ENCODE measurements at places on chromosomes 11 and 22.

- H3K4me1 ChIP-seq = no peaks in the 10 kb centered on the region
- DNase-seq = no peak
- no peak overlapping the region for H3K27ac ChIP-seq
- peaks cover 1% of the 10 kb centered on the region for H3K27me3 ChIP-seq
- no peak overlapping the region for H3K4me3 ChIP-seq
Measured at GRCh38 chr11:11071486-11071885, 213.6 kb upstream of the ZBED5 start.

DNA sequence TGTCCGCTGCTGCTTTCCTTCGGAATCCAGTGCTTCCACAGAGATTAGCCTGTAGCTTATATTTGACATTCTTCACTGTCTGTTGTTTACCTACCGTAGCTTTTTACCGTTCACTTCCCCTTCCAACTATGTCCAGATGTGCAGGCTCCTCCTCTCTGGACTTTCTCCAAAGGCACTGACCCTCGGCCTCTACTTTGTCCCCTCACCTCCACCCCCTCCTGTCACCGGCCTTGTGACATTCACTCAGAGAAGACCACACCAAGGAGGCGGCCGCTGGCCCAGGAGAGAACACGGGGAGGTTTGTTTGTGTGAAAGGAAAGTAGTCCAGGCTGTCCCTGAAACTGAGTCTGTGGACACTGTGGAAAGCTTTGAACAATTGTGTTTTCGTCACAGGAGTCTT is 15.4 kb upstream of the ST14 start:
- no peak for DNase-seq
- H3K4me3 ChIP-seq = no peak overlapping the region
- H3K36me3 ChIP-seq = no peaks in the 10 kb centered on the region
- H3K27ac ChIP-seq = no peak overlapping the region
- H3K27me3 ChIP-seq = no peaks in the 10 kb centered on the region

DNA sequence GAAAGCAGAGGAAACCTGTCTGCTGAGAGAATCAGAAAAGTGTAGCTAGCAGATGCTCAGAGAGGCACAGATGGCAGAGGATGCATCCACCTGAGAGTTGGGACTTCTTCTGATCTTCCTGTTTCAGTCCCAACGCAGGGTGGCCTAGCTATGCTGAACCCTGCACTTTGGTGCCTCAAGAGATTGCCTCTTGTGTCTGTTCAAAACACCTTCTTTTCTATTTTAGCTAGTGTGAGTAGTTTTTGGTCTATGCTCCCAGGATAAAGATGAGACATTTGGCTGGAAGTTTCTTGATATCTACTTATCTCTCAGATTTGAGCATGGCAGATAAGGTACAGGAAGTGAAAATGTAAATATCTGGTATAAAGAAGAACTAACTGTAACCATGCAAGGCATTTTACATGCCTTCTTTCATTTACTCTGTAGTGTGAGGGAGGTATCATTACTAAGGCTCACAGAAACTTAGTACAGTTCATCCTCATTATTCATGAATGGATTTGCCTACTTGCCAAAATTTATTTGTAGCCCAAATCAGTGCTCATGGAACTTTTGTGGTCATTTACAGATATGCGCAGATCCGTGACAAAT is 47.0 kb upstream of the PSMA1 start:
- no peak overlapping the region for H3K27ac ChIP-seq
- peaks cover 53% of the 10 kb centered on the region for H3K4me1 ChIP-seq
- peaks cover 82% of the 10 kb centered on the region for H3K36me3 ChIP-seq

DNA sequence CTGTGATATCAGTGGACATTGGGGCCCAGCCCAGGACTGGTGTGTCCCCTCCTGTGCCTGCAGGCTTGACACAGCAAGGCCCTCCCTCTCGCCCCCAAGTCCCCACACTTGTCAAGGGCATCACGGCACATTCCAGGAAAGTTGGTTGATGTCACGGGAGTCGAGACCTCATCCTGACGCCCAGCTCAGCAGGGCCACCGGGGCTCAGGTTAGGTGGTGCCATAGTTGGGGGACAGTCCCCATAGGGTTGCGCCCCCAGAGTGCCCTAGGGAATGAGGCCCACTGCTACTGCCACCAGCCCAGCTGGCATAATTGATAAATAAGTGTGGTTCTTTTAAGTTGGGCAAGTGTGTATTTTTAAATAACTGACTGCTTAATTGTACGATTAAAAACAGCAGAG is 28.3 kb upstream of the GRAMD4 start:
- peaks cover 38% of the 10 kb centered on the region for H3K4me1 ChIP-seq
- no peaks in the 10 kb centered on the region for H3K36me3 ChIP-seq
- H3K27ac ChIP-seq = peak overlapping the region; percentile 88
- peak overlapping the region; percentile 77 for H3K4me3 ChIP-seq
- H3K27me3 ChIP-seq = no peaks in the 10 kb centered on the region
- no peak for DNase-seq

- peaks cover 11% of the 10 kb centered on the region for H3K4me1 ChIP-seq
- no peak overlapping the region for H3K27ac ChIP-seq
- peaks cover 9% of the 10 kb centered on the region for H3K27me3 ChIP-seq
- no peaks in the 10 kb centered on the region for H3K36me3 ChIP-seq
Measured at GRCh38 chr11:66580803-66581202, 12.1 kb downstream of the CCDC87 start.

DNA sequence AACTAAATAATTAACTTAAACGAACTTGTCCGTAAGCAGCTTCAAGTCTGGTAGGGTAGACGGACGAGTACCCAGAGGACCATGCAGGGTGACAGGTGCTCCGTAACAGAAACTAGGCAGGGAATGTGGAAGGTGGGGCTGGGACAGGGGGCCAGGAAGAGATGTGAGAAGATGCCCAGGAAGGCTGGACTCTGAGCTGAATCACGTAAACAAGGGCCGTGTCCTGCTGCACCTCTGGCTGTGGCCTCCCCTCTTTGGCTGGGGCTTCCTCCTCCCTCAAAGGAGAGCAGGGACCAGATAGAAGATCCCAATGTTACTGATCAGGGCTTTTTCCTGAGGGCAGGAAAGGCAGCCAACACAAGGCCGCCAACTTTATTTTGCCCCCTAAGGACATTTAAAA is 47.9 kb downstream of the PACSIN2 start:
- H3K36me3 ChIP-seq = peaks cover 14% of the 10 kb centered on the region
- H3K27ac ChIP-seq = no peak overlapping the region
- H3K4me3 ChIP-seq = no peak overlapping the region

DNA sequence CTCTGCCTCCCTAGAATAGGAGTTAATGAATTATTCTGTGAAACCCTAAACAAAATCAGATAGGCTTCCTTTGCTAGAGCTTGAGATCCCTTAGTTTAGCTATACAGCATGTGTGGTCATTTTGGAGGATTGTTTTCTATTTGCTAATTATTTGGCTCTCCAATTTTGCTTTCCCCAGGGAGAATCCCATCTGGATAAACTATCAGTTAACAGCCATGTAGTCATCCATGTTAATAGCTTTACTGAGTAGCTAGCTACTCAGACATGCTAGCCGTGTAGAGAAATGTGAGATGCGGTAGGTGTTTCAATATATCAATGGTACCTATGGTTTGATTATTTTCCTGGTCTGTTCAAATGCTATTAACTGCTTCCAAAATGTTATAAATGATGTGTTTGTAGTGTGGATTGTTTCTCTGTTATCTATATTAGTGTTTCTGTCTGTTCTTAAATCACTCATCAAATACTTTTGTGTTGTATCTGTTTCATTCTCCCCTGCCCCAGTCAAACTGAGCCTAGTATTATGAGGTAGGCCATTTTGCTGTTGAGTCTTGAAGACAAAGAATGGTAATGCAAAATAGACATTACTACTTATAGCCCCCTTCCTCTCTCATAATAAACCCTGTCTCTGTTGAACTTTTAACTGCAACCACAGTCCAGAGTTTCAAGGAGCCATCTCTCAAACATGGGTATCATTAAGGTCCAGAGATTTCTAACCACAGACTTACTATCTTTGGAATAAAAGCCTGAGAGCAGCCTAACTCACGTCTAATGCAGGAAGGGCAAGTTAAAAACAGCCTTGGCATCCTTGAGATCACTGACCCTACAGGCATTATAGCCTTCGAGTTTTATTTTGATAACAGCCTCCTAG is 56.1 kb upstream of the GRAMD1B start:
- H3K36me3 ChIP-seq = peaks cover 51% of the 10 kb centered on the region
- H3K4me1 ChIP-seq = peaks cover 52% of the 10 kb centered on the region
- no peak for DNase-seq
- H3K27me3 ChIP-seq = no peaks in the 10 kb centered on the region

DNA sequence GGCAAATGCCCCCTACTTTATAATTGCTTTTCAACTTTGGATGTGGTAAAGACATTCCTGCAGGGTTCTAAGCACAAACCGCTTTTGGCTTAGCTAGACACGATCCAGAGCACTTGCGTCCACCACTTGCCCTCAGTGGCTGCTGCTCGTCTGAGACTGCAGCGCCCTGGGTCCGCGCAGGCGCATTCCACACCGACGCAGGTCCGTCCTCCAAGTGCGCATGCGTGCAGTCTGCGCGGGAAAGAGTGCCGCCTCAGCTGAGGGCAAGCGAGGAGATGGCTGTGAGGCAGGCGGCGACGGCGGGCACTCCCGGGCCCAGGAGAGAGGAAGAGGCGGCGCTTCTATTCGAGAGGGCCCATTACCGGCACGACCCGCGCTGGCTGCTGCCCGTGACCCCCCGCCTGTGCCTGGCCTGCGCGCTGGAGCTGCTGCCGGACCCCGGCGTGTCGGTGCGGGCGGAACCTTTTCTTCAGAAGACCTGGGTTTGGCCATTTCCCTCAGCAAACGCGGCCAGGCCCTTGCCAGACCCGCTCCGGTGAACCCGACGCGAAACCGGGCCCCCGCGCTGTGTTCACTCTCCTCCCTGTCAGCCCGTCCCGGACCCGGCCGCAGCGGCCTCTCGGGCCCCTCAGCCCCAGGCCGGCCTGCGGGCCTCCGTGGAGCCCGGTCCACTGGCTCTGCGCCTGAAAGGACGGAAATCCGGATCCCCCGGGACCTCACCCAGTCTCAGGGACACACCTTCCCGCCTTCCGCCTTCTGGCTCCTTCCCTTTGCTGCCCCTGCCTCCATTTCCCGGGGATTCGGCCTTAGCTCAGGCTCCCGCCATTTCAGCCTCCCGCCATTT is at the start of gene MEI1:
Gene MEI1, plus strand, starts transcription at position 240 of the 844 bp plus-strand sequence. Its CDS starts 36 bp downstream, at position 276.
- H3K36me3 ChIP-seq = peaks cover 3% of the 10 kb centered on the region
- peaks cover 7% of the 10 kb centered on the region for H3K27me3 ChIP-seq
- DNase-seq = peak; percentile 96
- H3K4me1 ChIP-seq = peaks cover 15% of the 10 kb centered on the region
- H3K27ac ChIP-seq = peak within 1 kb of the TSS; percentile 79

- H3K27me3 ChIP-seq = peaks cover 48% of the 10 kb centered on the region
- H3K4me1 ChIP-seq = peaks cover 19% of the 10 kb centered on the region
- no peak for DNase-seq
- no peak overlapping the region for H3K27ac ChIP-seq
- H3K4me3 ChIP-seq = no peak overlapping the region
Measured at GRCh38 chr11:43872995-43873394, 7.6 kb upstream of the ALKBH3 start.

GRCh38 chr22:41446057-41446501 is 522 bp downstream of the TOB2 start:
- peak overlapping the region; percentile 96 for H3K4me3 ChIP-seq
- peak overlapping the region; percentile 95 for H3K27ac ChIP-seq
- no peaks in the 10 kb centered on the region for H3K27me3 ChIP-seq
- no peak for DNase-seq

DNA sequence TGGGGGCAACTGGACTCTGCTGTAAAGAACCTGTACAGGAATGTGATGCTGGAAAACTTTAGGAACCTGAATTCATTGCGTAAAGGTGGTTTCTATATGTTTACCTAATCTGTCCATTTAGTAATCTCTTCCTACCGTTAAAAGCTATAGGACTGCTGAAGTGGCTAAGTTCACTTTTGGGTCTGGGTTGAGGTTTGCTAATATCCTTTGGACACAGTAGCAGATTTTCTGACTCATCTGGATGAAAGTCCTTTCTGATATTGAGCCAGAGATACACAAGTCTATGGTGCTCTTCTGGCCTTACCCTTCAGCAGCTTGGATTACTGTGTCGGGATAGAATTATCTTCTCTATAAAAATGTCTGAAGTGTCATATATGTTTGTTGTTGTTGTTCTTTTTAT is 16.9 kb downstream of the ZNF215 start:
- H3K4me3 ChIP-seq = no peak overlapping the region
- no peaks in the 10 kb centered on the region for H3K27me3 ChIP-seq
- H3K36me3 ChIP-seq = no peaks in the 10 kb centered on the region

GRCh38 chr11:129298988-129299387 is 76.7 kb upstream of the BARX2 start:
- no peaks in the 10 kb centered on the region for H3K27me3 ChIP-seq
- H3K4me1 ChIP-seq = peaks cover 23% of the 10 kb centered on the region
- no peak overlapping the region for H3K4me3 ChIP-seq

- H3K27me3 ChIP-seq = no peaks in the 10 kb centered on the region
- H3K4me1 ChIP-seq = no peaks in the 10 kb centered on the region
- H3K4me3 ChIP-seq = no peak overlapping the region
- no peaks in the 10 kb centered on the region for H3K36me3 ChIP-seq
- DNase-seq = no peak
Measured at GRCh38 chr11:109526061-109526460, 104.1 kb downstream of the C11orf87 start.

DNA sequence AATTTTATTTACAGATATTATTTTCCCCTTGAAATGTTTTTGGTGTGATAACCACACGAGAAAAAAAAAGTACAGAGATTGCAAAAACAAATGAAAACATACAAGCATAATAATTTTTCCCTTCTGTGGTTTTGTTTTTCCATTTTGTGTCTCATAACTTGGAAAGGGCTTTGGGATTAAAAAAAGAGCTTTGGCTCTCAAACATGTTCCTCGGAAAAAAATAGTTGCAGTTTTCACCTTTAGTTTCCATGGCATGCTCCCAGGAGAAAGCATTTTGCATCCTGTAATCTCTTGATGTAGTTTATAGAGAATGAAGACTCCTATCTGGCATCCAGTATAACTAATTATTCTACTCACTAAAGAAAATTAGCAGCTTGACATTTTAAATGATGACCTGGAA is 362.1 kb upstream of the PDGFD start:
- no peaks in the 10 kb centered on the region for H3K4me1 ChIP-seq
- DNase-seq = no peak
- no peak overlapping the region for H3K27ac ChIP-seq
- H3K27me3 ChIP-seq = no peaks in the 10 kb centered on the region

DNA sequence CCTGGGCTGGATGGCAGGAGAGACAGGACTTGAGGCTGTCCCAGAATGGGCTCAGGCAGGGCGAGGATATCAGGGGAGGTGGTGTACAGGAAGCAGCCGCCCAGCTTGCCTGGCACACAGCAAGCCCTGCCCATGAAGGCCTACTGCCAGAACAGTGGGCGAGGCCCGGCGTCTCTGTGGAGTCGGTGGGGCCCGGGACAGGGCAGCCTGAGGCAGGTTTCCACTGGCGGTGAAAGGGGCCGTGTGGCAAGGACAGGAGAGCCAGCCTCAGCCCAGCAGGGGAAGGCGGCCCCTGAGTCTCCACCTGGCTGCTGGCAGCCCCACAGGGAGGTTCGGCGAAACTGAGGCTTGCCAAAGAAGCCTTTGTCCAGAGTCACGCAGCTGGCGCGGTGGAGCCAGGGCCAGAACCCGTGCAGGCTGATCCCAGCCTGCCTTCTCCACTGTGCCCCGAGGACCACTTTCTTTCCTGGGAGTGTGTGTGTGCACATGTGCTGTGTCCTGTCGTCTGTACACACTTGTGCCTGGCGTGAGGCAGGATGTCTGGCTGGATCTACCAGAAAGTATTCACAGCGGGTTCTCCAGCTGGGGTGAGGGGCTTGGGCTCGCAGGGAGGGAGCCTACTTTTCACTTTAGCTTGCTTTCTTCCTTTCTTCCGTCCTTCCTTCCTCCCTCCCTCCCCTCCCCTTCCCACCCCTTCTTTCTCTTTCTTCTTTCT is 1.2 kb downstream of the TSPO start:
- peaks cover 4% of the 10 kb centered on the region for H3K36me3 ChIP-seq
- peak overlapping the region; percentile 78 for H3K27ac ChIP-seq
- H3K27me3 ChIP-seq = no peaks in the 10 kb centered on the region
